ENCODE measurements at places on chromosomes 13 and 19.

GRCh38 chr13:113495494-113496210, 5.1 kb upstream of the DCUN1D2 start:
- no peak for DNase-seq

GRCh38 chr13:31435536-31435935, 235.8 kb downstream of the B3GLCT start:
- no peak for DNase-seq

DNA sequence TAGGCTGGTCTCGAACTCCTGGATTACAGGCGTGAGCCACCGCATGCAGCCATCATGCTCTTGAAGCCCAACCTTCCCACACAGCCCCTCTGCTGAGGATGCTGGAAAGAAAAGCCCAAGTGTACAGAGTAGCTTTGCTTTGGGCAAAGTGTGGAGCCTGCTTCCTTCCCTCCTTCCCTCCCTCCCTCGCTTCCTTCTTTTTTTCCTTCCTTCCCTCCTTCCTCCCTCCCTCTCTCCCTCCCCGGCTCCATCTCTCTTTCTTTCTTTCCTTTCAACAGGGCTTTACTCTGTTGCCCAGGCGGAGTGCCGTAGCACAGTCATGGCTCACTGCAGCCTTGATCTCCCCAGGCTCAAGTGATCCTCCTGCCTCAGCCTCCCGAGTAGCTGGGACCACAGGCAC, 2.7 kb downstream of the CC2D1A start:
- no peak for DNase-seq

GRCh38 chr13:96191367-96191766, 101.5 kb downstream of the HS6ST3 start:
- DNase-seq: no peak

GRCh38 chr19:18495204-18495911, 26.5 kb downstream of the ELL start:
- no peak for DNase-seq

- no peak for DNase-seq
These were observed 11.3 kb downstream of the AP1M1 start for GRCh38 chr19:16208847-16209665.

GRCh38 chr19:7870571-7871436, 3.4 kb downstream of the PRR36 start:
- DNase-seq: no peak

- no peak for DNase-seq
These were observed 53.2 kb upstream of the LSM14A start for GRCh38 chr19:34118879-34119748.

DNA sequence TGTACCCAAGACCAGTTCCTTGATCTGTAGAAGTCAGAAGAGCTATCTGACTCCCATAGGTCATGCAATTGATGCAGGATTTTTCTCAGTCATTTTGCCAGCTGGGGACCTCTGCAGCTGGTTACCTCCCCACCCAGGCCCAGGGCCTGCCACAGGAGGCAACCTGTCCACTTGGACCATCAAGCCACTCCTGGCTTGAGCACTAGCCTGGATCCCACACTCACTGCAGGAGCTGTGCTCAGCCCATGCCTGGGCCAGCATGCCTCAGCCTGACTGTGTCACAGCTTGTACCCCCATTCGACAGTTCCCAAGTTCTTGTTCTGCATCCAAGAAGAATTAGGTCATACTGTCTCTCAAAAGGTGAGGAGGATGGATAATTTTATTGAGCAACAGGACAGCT, 189.4 kb downstream of the PCDH17 start:
- DNase-seq: no peak

- no peak for DNase-seq
These were observed 47.3 kb downstream of the MPHOSPH8 start for GRCh38 chr13:19680751-19681150.

DNA sequence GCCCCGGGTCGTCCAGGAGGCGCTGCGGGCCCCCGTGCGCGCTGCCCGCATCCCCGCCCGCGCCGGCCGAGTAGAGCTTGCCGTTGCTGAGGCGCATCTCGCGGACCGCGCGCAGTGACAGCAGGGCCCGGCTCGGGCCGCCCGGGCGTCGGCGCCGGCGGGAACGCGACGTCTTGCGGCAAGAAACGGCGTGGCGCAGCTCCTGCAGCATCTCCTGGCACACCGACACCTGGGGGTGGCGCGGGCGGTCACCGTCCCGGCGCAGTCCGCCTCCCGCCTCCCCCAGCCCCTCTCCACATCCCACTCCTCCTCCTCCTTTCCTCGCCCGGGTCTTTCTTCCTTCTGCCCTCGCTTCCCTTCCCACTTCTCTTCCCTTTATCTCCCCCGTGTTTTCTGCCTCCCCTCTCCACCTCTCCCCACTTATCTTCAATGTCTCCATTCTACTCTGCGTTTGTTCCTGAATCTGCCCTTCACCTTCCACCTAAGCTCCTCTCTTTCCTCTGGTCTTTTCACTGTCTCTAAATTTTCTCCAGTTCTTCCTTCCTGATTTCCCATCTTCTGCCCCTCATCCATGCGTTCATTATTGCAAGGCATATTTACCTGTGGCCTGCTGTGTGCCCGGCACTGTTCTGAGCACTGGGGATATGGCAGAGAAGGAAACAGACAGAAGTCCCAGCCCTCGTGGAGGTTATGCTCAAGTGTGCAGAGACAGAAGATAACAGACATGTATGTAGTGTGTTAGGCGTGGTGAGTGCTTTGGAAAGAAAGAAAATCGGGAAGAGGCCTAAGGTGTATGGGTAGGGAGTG, 5.2 kb upstream of the ATP1A3 start:
- no peak for DNase-seq

GRCh38 chr13:98632961-98633360, 56.1 kb upstream of the STK24 start:
- no peak for DNase-seq

DNA sequence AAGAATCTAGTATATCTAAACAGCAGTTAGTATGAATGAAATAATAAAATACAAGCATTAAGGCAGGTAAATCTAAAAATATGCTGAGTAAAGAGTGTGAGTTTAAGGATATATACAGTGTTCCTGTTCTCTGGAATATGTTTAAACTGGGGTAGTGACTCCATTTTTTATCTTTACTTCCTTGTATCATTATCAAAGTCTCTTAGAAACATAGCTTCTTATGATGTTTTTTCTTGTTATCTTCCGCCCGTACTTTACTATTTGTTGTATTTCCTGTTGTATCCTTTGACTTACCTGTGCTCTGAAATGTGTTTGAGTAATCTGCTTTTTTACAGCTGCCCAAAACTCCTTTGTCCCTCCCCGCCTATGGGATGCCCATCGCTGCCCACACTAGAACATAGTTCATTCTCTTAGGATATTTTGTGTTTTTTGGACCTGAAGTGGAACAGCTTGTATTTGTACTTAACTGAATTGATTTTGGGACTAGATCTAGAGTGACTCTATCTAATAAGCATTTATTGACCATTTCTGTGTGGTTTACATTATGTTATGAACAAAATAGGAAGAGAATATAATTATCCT, 80.8 kb downstream of the PDS5B start:
- no peak for DNase-seq

- no peak for DNase-seq
These were observed 19.5 kb upstream of the ALOX5AP start for GRCh38 chr13:30715837-30716236.

DNA sequence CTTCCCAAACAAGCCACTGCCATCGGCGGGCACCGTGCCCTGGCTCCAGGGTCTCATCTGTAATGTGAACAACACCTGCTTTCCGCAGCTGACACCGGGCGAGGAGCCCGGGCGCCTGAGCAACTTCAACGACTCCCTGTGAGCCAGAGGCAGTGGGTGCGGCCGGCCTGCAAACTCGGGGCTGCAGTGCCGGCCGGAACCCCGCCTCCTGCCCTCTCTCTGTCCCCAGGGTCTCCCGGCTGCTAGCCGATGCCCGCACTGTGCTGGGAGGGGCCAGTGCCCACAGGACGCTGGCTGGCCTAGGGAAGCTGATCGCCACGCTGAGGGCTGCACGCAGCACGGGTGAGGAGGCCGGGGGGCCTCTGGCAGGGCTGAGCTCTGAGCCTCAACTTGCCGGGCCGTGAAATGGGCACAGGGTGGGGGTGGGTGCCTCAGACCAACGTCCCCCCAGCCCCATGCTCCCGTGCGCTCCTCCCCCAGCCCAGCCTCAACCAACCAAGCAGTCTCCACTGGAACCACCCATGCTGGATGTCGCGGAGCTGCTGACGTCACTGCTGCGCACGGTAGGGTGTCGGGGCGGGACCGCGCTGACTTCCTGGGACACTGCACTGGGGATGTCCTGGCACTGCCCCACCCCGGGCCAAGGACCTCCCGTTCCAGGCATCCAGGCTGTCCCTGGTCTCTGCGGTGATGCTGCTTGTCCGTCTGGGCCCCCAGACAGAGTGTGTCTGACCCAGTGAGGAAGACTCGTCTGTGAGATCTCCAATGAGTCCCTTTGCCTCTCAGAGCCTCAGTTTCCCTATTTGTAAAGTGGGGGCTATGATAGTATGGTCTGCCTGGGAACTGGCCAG, 2.2 kb downstream of the ABCA7 start:
- DNase-seq: no peak

DNA sequence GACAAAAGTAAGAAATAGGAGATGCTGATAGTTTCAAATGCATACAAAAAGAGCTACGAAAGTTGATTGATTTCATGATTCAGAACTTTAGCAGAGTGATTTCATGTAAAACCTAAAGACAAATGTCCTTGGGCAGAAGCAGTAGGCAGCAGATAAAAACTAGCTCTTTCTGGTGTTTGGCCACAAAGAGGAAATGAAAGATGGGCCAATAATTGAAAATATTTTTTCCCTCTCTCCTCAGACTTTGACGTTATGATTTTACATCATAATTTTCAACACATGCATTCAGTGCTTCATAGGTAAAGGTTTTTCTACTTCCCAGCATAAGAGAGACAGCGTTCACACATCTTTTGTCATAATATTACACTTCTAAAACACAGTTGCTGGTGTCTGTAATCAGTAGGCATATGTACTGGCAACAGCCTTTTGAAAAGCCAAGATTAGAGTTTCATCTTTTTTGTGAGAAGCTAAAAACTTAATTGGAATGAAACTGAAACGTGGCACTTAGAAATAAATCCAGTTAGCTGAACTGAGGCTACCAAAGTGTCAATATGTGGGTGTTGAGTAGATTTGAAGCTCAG, 9.3 kb downstream of the SCEL start:
- no peak for DNase-seq

GRCh38 chr19:7759156-7759555, 3.9 kb upstream of the CLEC4M start:
- no peak for DNase-seq

- no peak for DNase-seq
These were observed 1546.2 kb downstream of the OLFM4 start for GRCh38 chr13:54574791-54575190.

DNA sequence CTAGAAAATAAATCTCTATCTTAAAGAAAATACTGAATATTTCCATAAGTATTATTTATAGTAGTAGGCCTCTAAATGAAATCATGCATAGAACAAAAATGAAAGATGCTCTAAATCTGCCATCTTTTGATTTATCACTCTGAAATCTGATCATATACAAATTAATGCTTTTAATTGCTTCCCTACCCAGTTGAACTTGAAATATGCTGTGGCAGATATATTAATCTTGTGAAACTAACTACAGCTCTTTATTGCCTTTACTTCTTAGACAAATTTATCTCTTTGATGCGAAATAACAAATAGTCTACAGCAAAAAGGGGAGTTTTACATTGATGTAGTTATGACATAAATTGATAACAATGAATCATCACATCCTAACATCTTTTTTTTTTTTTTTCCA, 510.7 kb upstream of the SLITRK6 start:
- no peak for DNase-seq

- DNase-seq: no peak
These were observed at the start of gene ZNF90 for GRCh38 chr19:20077791-20078463. Gene ZNF90, plus strand, starts transcription at chr19:20078000. Its CDS starts 133 bp downstream, at chr19:20078133.

- DNase-seq: peak; percentile 23
These were observed 9.7 kb upstream of the ILF3 start for GRCh38 chr19:10644260-10645007.

- DNase-seq: no peak
These were observed 41.7 kb downstream of the UNC13A start for GRCh38 chr19:17646441-17646840.

- DNase-seq: no peak
These were observed 310.6 kb downstream of the DCT start for GRCh38 chr13:94168783-94169453.

- DNase-seq: no peak
These were observed 446.4 kb downstream of the GPC6 start for GRCh38 chr13:93672996-93673395.

DNA sequence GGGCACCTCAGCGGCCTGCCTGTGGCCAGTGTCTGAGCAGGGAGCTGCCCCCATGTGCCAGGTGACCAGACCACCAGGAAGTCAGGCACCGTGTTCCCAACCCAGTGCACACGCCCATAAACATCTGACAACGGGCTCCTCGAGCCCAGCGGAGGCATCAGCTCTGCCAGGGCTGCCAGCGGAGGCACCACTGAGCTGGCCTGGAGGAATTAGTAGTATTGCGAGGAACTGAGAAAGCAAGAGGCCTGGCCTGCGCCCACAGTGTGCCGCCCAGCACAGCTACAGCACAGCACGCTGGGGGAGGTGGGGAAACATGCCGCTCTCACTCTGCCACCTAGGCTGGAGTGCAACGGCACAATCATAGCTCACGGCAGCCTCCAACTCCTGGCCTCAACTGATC, 44.6 kb downstream of the ANKRD27 start:
- no peak for DNase-seq

GRCh38 chr19:19451429-19452242, 46.2 kb downstream of the GATAD2A start:
- DNase-seq: no peak

- DNase-seq: no peak
These were observed 178.3 kb downstream of the EFNB2 start for GRCh38 chr13:106357198-106357597.

- no peak for DNase-seq
These were observed 27.1 kb downstream of the OLFM2 start for GRCh38 chr19:9909251-9909650.

DNA sequence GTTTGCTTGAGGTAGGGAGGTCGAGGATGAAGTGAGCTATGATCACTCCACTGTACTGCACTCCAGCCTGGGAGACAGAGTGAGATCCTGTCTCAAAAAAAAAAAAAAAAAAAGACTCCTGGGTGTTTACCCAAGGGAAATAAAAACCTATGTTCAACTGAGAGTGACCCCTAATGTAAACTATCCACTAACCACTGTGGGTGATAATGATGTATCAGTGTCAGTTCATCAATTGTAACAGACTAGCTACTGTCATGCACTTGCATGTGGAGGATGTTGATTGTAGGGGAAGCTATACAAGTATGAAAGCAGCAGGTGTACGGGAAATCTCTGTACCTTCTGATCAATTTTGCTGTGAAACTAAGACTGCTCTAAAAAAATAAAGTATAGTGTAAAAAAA, 2.6 kb upstream of the CIB3 start:
- no peak for DNase-seq

- DNase-seq: no peak
These were observed 947.7 kb downstream of the EFNB2 start for GRCh38 chr13:105587786-105588185.

DNA sequence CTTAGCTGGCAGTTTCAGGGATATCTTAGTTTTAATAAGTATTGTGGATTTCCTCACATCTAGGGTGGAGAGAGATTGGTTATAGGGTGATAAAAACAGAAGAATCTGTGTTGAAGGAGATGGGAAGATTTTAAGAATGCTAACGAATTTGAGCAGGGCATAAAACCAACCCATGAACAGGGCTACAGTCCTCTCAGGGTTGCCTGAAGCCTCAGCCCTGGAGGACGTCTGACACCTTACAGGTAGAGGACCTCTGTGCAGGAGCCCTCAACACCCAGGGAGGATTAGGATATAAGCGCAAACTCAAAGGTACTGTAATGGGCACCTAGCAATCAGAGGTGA, 461 bp upstream of the WASF3 start:
- DNase-seq: no peak
